ENCODE measurements at places on chromosomes 11 and 22.

DNA sequence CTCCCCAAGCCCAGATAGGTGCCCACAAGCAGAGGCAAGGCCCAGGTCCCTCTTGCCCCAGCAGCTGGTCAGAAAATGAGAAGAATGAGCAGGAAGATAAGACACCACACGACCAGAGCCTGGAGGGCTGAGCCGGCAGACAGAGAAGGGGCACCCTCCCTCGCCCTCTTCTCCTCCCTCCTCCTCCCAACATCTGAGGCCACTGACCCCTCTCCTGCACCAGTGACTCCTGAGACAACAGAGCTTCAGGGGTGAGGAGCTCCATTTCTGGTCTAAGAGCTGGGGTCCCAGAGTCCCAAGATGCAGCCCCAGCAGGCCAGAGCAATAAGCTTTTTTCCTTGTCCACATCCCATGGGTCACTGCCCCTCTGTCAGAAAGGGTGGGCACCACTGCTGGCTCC lies 159.2 kb downstream of the TRIM29 start:
- no peak for DNase-seq

GRCh38 chr11:35916270-35916669 lies 27.6 kb upstream of the LDLRAD3 start:
- DNase-seq, result no peak

- DNase-seq, result no peak
Observed at GRCh38 chr11:70115778-70116177, 37.7 kb downstream of the ANO1 start.

- DNase-seq, result peak; percentile 55
Observed at GRCh38 chr11:197741-198235, 4.9 kb downstream of the SCGB1C1 start.

- DNase-seq, result no peak
Observed at GRCh38 chr22:41238570-41239442, 1.9 kb downstream of the CHADL start.

- DNase-seq, result peak; percentile 84
Observed at GRCh38 chr22:38873469-38874411, 1.7 kb upstream of the CBX6 start.

Data from activated CD4-positive, alpha-beta T cell treated with anti-CD3 and anti-CD28 coated beads, Interleukin-2, amount 10 ng/mL, durations not matched to agents 24 days and 14 days (primary cell).